ENCODE measurements at places on chromosomes 2 and 18.

GRCh38 chr2:218780851-218781690 lies 876 bp upstream of the CYP27A1 start:
- DNase-seq = no peak

DNA sequence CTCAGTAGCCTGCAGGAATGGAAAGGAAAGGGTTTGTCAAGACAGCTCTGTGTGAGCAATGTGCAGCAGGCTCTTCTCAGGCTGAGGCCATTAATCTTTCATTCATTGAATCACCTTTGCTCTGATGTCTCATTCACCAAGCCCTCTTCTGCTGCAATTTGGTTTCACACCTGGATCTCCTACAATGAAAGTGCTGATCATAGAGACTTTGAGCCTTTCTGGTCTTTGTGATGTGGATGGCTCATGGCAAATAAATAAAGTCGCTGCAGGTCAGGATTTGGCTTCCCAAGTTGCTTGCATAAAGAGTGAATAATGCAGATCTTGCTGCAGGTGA lies 95.8 kb upstream of the SPRED2 start:
- DNase-seq = no peak

DNA sequence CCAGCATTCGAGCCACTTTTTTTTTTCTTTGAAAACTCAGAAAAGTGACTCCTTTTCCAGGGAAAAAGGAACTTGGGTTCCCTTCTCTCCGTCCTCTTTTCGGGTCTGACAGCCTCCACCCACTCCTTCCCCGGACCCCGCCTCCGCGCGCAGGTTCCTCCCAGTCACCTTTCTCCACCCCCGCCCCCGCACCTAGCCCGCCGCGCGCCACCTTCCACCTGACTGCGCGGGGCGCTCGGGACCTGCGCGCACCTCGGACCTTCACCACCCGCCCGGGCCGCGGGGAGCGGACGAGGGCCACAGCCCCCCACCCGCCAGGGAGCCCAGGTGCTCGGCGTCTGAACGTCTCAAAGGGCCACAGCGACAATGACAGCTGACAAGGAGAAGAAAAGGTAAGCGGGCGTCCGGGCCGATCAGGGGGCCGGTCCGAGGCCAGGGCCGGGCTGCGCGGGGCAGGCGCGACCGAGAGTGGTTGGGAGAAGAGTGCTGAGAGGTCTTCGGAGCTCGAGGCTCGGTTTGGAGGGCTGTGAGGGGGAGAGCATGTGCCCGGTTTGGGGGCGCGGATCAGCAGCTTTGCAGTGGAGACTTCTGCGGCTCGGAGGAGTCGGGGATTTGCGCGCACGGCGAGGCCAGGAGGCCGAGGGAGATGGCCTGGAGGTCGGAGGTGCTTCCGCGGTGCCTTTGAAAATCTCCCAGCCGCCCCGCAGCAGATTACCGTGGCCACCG lies 502 bp downstream of the EPAS1 start:
- peak; percentile 50 for DNase-seq

DNA sequence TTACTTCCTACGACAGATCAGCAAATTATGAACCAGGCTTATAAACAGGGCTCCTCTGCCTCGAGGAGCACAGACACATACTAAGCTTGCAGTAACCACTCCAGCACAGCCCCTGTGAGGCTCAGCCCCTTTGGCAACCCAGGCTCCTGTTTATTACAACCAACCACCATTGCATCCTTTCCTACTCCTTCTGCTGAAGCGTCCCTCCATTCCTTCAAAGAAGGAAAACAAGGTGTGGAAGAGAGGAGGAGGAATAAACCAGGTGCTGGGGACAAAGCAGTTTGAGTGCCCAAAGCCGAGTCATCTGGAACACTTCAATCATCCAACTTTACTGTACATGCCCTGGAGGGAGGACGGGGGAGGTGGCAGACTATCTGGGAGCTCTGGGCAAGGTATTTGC lies 87.2 kb upstream of the MGAT4A start:
- DNase-seq = no peak

GRCh38 chr2:71517851-71518250 lies 64.5 kb downstream of the DYSF start:
- DNase-seq = no peak

DNA sequence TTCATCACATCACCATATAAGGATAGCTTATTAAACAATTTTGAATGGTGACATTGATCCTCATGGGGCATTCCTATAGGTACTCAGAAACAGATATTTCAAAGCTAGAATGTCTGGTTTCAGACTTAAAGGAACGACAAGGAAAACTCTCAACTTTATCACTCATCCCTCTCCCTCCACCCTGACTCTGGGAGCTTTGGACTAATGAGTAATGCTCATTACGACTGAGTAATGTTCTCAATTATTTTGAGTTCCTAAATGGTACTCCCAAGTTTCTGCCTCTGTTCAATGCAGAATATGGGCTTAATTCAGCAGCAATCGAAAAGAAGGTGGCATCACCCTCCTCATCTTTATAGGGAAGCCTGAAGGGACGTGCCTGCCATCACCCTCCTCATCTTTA lies 43.4 kb downstream of the RFX8 start:
- DNase-seq = no peak

DNA sequence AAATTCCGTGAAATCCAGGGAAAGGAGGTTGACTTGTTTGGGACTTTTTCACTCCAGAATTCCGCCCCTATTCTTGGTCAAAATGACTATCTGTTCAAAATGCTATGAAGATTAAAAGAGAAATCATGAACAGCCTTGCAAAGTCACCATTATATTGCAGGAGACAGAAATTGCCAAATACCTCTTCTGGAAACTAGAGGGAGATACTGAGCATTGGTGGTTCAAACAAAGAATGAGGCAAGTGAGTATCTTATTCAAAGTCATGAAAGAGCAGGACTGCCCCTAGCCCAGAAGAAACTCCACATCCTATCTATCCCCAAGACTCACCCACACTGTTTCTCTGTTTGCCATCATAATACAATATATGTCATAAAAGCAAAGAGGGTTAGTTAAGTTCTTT lies 862.3 kb upstream of the POU3F3 start:
- DNase-seq = no peak

- peak; percentile 35 for DNase-seq
Observed at GRCh38 chr2:58120626-58121229, 74.1 kb downstream of the VRK2 start.

- DNase-seq = no peak
Observed at GRCh38 chr2:42118754-42119569, 50.2 kb upstream of the EML4 start.

DNA sequence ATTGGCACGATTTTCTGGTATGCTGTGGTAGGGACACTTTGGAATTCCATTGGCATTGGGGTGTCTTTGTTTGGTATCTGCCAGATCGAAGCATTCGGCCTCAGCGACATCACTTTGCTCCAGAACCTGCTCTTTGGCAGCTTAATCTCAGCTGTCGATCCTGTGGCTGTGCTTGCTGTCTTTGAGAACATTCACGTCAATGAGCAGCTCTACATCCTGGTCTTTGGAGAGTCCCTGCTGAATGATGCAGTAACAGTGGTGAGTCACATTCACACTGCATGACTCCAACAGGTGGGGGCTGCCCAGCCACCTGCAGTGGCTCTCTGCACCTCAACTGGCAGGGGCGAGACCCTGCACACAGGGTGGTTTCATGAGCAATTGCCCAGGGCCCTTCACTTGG lies 38.4 kb downstream of the SLC9A2 start:
- peak; percentile 32 for DNase-seq

DNA sequence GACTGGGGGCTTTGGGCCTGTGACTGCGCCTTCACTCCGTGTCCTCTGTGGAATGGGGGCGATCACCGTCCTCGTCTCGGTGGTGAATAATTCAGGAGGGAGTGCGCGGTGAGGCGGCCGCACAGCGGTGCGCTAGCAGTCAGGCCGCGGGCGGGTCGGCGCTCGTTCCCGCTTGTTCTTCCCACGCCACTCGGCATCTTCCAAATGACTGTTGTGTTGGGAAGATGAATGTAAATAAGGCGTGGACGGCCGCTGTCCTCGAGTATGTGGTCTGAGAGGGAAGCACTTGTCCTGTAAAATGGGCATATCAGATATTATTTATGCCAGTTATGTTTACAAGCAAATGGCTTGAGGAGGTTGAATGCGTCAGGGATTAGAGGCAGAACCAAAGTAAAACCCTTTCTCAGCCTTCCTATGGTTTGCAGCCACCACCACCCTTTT lies 608 bp upstream of the VPS4B start:
- no peak for DNase-seq

- no peak for DNase-seq
Observed at GRCh38 chr18:57088883-57089282, 58.0 kb upstream of the BOD1L2 start.

DNA sequence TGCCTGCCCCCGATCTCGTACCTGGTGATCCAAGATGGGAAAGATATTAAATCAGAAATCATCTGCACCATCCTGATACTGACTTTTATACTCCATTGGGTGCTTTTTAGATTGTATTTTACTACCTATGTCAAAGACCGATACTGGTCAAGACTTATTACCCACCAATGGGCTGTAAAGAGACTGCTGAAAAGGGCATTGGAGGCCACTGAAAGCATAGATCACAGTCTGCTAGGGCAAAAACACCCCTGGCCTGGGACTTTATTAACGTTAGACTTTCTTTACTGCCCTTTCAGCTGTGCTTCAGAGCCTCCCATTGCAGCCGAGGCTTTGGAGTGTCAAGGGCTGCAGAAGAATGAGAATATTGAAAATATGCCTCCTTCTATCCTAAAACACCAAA lies 472.8 kb upstream of the DDX18 start:
- no peak for DNase-seq

GRCh38 chr18:32368170-32368569 lies 102.5 kb downstream of the GAREM1 start:
- DNase-seq = no peak
